Fibroblast of gingiva (primary cell): ENCODE measurements at places on chromosomes 6 and 20.

- no peak for DNase-seq
Measured at GRCh38 chr6:35710241-35710847, 21.6 kb upstream of the FKBP5 start.

- DNase-seq, result no peak
Measured at GRCh38 chr20:52722926-52723688, 249.1 kb upstream of the TSHZ2 start.

GRCh38 chr6:129903082-129903481 lies 42.0 kb upstream of the TMEM244 start:
- DNase-seq, result no peak

GRCh38 chr6:6942831-6943230 lies 164.9 kb upstream of the RREB1 start:
- peak; percentile 11 for DNase-seq

GRCh38 chr6:96286503-96286902 lies 235.1 kb upstream of the UFL1 start:
- no peak for DNase-seq

GRCh38 chr6:159844737-159845645 lies 44.9 kb downstream of the PNLDC1 start:
- DNase-seq, result no peak

DNA sequence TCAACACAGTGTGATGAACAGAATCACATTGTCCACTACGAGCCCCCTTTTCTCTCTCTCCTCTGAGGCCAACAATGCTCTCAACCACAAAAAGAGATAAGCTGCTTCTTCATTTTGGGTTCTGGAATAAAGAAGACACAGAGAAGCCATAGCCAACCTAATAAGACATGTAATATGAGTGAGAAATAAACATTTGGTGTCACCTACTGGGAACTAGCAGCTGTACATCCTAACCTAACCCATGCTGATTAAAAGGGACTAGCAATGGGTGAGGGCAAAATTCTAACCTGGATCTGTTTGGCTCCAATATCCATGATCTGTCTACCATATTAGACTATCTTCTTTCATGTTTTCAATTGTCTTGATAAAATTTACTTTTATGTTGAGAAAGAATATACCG lies 369.1 kb upstream of the MARCKS start:
- no peak for DNase-seq

DNA sequence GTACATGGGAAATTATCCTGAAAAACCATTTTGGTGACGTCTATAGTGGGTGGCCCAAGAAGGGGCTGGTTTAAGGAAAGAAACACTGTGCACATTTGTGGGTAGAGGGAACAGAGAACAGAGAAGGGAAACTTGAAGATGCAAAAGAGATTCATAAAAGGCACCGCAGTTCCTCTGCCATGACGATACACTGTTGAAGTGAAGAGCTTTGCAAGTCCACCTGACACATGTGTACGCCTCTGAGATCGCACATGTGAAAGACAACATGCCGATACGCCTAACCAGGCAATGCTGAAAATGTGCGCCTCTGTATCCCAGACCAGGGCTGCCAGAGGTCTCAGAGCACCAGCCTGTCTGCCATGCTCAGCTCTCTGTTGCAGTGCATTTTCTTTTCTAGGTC lies 180.9 kb downstream of the KIF16B start:
- DNase-seq, result no peak

DNA sequence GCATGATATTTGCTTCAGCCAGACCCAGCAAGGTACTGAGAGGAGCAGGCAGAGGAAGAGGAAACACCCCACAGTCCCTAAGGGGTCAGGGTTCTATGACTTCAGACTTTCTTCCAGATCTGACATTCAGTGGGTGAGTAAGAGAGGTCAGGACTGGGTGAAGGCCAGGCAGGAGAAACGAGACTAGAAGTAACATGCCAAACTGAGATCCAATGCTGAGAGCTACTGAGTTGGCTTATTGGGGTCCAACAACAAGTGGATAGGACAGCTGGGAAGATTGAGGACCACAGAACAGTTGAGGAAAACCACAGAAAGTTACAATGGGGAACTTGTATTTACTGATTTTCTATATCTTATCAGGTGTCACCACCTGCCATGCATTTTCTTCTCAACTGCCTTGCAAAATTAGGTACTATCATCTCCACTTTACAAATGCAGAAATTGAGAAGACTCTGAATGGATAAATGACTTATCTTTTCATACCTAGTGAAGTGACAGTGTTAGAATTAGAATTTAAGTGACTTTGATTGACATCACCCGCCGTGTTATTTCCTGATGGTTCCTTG lies 43.8 kb upstream of the HIVEP1 start:
- DNase-seq, result no peak

DNA sequence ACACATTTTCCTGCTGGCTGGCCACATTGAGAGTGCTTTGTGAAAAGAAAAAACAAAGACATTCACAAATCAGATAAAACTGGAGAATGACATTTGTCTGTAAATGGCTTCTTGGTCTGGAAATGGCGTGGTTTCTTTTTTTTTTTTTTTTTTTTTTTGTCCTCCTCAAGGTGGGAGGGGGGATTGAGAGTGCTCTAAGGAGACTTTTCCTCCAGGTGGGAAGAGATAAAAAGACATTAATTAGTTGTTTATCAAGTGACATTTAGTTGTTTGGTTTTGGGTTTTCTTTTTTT lies 40.4 kb downstream of the GNAS start:
- no peak for DNase-seq

GRCh38 chr6:47780510-47781356 lies 1.1 kb upstream of the OPN5 start:
- DNase-seq, result peak; percentile 50

- DNase-seq, result peak; percentile 85
Measured at GRCh38 chr20:37327748-37328147, 18.2 kb upstream of the SRC start.

GRCh38 chr6:160378218-160378617 lies 30.0 kb downstream of the SLC22A3 start:
- DNase-seq, result no peak

DNA sequence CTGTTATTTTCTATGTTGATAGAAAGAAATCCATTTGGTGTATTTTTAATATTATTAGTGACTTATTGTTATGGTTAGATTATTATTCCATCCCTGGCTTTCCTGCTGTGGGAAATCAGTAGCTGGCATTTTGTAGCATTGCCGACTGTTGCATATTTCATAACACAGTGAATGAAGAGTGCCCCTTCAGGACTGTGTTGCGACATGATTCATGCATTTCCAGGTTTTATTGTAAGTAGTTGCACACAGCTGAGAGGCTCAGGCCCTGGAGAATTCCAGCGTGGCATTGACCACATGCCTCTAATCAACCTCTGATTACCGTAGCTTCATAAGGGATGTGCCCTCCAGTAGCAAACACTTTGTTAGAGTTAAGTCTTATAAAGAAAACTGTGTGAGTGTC lies 263.9 kb downstream of the FARS2 start:
- peak; percentile 94 for DNase-seq

GRCh38 chr20:23915844-23916243 lies 36.3 kb upstream of the CST5 start:
- DNase-seq, result no peak

GRCh38 chr6:91167846-91168245 lies 581.0 kb upstream of the MAP3K7 start:
- no peak for DNase-seq

DNA sequence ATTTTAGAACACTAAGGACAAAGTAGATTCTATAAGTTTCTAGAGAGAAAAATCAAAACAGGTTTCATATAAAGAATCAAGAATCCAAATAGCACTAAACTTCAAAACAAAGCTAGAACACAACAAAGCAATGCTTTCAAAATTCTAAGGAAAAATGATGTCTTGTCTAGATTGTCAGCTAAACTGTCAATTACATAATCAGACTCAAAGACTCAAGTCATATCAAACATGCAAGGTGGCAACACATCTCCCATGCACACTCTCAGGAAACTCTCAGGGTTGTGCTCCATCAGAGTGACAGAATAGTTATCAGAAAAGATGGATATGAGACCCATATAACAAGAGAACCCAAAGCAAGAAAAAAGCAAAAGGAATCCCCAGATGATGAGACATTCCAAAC lies 23.9 kb downstream of the HACE1 start:
- no peak for DNase-seq

DNA sequence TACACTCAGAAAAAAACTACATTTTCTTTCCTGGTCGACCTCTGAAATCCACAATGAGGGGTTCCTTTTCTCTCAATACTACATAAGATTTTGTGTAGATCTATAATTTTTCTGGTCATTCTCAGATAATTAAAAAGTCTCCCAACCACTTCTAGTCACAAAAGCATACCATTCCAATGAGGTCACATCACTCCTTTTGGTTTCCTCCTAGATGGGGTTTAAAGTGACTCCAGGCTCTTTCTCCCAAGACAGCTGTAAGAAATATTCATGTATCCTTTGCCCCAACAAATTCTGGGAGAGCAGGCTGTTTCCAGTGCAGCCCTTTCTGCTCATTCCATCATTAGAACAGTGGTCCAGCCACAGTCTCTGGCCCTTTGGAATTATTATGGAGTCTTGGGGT lies 43.1 kb upstream of the BEND6 start:
- DNase-seq, result peak; percentile 70

- no peak for DNase-seq
Measured at GRCh38 chr6:32752580-32752979, 10.8 kb downstream of the HLA-DQB2 start.

DNA sequence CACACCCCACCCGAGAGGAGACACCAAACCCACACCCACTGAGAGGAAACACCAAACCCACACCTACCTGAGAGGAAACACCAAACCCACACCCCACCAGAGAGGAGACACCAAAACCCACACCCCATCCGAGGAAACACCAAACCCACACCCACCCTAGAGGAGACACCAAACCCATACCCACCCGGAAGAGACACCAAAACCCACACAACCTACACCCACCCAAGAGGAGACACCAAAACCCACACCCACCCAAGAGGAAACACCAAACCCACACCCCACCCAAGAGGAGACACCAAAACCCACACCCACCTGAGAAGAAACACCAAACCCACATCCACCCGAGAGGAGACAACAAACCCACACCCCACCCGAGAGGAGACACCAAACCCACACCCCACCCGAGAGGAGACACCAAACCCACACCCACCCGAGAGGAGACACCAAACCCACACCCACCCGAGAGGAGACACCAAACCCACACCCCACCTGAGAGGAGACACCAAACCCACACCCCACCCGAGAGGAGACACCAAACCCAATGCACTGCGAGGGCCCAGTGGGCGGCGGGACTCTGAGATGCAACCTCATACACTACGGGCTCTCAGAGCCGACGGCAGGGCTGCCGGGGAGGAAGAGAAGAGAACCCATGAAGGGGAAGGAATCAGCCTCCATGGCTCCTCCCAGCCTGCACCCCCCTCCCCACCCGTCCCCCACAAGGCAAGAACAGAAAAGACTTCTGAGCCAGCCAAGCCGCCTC lies 83.3 kb downstream of the TAF4 start:
- DNase-seq, result no peak

DNA sequence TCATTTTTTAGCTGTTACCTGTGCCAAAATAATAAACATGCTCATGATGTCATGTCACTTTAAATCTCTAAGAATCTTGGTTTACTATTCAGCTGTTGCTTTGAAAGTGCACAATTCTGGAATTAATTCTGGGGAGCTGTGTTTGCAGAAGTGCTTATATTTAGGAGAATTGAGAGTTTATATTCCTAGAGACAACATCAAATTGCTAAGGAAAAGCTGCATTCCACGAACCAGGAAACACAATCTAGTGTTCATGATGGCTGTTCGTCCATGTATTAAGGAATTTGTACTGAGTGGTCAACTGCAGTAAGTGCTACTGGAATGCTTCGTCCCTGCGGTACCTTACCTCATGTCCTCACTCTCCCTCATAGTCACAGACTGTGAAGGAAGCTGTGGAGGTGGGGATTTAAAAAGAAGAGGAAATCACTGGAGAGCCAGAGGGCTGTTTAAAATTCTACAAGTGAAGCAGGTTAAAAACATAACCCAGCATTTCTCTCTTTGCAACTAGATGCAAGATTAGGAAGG lies 161.0 kb downstream of the TRMT11 start:
- no peak for DNase-seq

GRCh38 chr6:148952147-148953035 lies 205.6 kb downstream of the UST start:
- DNase-seq, result peak; percentile 24

- DNase-seq, result no peak
Measured at GRCh38 chr6:83509441-83509840, 2.9 kb upstream of the PRSS35 start.

DNA sequence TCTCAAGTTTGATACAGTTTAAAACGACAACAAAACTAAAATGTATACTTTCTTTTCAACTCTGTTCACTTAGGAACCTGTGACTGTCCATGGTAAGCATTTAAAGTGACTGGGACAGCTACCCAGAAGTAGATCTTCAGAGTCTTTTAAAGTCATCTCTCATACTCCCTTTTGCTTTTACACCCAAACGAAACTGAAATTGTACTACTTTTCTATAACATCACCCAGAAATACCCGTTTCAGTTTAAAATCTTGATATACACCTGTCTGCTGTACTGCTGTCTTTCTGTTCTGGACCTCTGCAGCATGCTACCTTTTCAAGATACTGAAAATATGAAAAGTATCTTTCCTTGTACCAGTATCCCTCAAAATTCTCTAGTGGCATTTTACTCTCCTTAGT lies 170.4 kb upstream of the THEMIS start:
- no peak for DNase-seq

DNA sequence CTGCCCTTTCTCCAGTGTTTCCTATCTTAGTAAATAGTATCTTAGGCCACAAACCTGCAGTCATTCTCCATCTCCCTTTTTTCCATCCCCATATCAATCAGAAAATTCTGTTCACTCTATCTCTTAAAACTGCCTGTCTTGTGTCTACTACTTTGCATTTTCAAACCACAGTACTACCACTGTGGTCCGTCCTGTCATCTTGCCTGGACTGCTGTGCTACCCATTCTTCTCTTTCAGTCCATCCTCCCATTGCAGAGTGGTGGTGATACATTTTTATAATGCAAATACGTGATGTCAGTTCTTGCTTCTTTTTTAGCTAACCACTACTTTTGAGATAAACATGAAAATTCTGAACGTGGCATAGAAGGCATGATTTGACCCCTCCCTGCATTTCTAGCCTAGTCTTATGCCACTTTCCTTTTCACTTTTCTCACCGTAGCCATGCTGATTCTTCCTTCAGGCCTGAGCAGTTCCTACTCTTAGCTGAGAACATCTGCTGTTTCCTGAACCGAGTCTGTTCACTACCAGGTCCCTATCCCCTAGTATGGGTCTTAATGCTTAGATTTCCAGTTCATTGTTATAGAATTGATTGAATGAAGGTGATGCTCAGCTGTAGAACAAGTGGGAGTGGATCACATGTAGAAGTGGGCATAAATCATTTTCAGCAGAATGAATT lies 13.8 kb downstream of the TBPL1 start:
- no peak for DNase-seq

- DNase-seq, result no peak
Measured at GRCh38 chr20:64162239-64162910, 1.9 kb upstream of the MYT1 start.

- DNase-seq, result no peak
Measured at GRCh38 chr20:20391766-20392165, 23.9 kb downstream of the INSM1 start.

DNA sequence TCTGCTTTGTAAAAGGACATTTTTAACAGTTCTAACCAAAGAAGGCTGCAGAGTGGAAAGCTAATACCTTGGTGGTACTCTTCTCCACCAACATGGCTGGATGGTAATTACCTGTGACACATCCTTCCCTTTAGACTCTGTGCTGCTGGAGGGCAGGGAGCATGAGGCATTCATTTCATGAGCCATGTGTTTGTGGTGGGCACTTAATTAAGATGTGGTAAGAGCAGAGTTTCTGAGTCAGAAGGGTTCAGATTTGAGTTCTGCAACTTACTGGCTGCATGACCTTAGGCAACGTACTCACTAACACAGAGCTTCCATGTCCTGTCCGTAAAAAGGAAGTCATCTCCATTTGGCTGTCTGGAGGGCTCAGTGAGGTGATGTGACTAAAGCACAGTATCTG lies 9.1 kb upstream of the ZNF133 start:
- DNase-seq, result peak; percentile 5
